Natural killer cell (primary cell): ENCODE measurements at places on chromosomes 2 and 18.

DNA sequence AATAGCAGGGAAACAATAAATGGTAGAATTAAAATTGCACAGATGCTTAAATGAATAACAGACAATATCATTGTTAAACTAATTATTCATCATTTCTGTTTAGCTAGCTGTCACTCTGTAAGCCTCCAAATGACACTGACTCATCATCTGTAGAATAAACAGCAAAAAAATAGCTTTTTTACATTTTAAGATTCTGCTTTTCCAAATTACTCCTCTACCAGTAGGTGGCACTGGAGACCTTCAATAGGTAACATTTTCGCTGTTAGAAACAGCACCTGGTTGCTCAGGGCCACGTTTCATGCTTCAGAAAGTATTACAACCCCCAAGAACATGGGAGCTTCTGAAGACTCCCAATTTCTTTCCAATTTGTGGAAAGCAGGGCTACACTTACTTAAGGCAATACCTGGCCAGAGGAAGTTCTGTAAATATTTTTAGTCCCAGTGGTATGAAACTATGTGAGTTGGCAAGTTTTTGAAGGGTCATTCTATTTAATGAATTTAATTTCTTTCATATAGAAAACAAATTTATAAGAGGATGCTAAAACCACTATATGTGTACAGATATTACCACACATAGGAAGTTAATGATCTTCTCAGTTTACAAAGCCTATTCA lies 45.4 kb downstream of the TTN start:
- H3K36me3 ChIP-seq: no peaks in the 10 kb centered on the region
- no peaks in the 10 kb centered on the region for H3K4me1 ChIP-seq
- no peak overlapping the region for H3K4me3 ChIP-seq
- H3K27me3 ChIP-seq: no peaks in the 10 kb centered on the region
- no peak overlapping the region for H3K27ac ChIP-seq

- H3K27ac ChIP-seq: no peak overlapping the region
- no peak for DNase-seq
- no peak overlapping the region for H3K4me3 ChIP-seq
Observed at GRCh38 chr2:41759880-41760279, 287.9 kb upstream of the PKDCC start.

DNA sequence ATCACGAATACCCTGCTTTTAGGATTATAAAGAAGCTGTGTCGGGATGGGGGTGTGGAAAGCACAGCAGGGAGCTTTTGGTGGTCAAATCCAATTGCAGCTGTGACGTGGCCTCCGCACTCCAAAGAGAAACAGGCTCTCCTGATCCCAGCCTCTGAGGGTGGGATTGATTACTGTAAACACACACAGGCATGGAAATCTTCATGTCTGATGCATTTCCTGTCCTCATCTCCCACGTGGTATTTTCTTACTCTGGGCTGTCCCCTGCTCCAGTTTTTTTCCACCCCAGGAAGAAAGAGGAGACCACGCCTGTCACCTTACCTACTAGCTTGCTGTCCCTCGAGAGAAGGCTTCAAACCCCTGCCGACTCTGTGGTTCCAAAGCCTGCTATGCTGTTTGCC lies 22.7 kb downstream of the RNF152 start:
- no peaks in the 10 kb centered on the region for H3K4me1 ChIP-seq
- no peaks in the 10 kb centered on the region for H3K27me3 ChIP-seq
- no peak overlapping the region for H3K4me3 ChIP-seq
- H3K36me3 ChIP-seq: no peaks in the 10 kb centered on the region

DNA sequence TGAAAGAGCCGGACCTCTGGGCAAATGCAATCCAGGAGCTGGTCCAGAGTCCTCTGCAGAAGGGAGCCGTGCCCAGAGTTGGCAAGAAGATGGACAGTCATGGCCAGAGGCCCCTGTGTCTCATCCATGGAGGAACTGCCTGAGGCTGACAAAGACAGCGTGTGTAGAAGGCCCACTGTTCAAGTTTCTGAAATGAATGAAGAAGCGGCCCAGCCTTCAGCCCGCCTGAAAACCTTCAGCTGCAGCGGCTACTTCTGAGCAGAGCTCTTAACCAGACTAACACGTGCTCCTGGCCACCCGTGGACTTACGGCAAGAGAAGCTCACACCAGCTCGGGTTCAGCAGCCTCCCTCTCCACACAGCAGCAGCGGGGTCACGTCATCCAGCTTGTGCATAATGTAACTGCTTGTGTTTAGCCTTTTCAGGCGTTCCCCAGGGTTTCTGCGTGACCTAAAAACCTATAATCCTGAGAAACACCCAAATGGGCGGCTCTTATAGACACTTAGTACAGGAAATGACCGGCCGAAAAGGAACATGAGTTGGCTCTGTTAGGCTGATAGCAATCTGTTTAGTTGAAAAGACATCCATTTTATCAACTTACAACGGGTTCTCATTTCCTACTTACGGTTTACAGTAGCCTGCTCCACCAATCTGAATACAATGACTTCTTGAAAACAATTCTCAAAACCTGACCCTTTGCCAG lies at the start of gene FAM124B:
Gene FAM124B, minus strand, starts transcription at position 467 of the 702 bp plus-strand sequence. Its CDS starts 339 bp downstream, at position 128.
- no peaks in the 10 kb centered on the region for H3K36me3 ChIP-seq
- H3K27ac ChIP-seq: peak within 1 kb of the TSS; percentile 30
- peaks cover 15% of the 10 kb centered on the region for H3K4me1 ChIP-seq
- peak within 1 kb of the TSS; percentile 21 for H3K4me3 ChIP-seq
- no peaks in the 10 kb centered on the region for H3K27me3 ChIP-seq

DNA sequence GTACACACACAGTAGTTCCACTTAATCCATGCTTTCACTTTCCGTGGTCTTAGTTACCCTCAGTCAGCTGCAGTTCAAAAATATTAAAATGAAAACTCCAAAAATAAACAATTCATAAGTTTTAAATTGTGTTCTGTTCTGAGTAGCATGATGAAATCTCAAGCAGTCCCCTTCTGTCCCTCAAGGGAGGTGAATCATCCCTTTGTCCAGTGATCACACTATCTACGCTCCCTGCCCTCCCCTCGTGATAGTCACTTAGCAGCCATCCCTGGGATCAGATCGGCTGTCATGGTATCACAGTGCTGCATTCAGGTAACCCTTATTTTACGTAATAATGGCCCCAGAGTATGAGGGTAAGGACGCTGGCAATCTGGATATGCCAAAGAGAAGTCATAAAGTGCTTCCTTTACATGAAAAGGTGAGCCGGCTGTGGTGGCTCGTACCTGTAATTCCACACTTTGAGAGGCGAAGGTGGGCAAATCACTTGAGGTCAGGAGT lies 5.8 kb upstream of the RTN4 start:
- no peak overlapping the region for H3K27ac ChIP-seq
- H3K4me3 ChIP-seq: no peak overlapping the region
- DNase-seq: no peak
- H3K4me1 ChIP-seq: peaks cover 5% of the 10 kb centered on the region
- H3K36me3 ChIP-seq: no peaks in the 10 kb centered on the region

DNA sequence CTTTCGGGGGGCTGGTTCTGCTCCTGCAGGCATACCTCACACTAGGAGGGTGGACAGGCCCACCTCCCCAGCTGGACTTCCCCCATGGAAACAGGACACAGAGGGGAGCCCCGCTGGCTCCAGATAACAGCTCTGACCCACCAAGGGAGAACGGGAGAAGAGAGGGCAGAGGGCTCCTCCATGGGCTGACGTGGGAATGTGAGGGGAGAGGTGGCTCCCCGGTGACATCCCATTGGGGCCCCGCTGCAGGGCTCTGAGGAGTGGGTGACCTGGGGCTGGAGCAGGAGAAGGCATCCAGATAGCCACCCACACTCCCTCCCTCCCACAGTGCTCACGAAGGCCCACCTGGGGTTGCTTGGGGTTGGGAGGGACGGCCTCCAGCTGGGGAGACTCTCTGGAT lies 45.9 kb downstream of the FBLN7 start:
- H3K27me3 ChIP-seq: peaks cover 3% of the 10 kb centered on the region
- H3K4me1 ChIP-seq: peaks cover 15% of the 10 kb centered on the region
- DNase-seq: no peak
- no peak overlapping the region for H3K27ac ChIP-seq

DNA sequence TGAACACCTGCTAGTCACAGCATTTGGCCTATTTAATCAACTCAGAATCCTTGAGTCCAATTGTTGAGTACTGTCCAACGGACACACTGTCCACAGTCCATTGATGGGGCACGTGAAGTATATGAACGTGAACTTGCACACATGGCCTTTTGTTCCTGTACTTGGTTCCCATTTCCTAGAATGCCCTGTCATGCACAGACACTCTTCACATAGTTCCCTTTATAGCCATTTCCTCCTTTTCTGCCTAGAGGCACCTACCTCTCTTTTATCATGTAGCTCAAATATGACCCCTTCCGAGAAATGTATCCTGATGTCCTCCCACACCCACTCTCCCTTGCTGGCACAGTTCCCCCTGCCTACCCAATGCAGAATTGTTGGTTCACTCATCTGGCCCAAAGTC lies 8.7 kb upstream of the CRYGA start:
- H3K36me3 ChIP-seq: no peaks in the 10 kb centered on the region
- H3K4me3 ChIP-seq: no peak overlapping the region
- H3K27ac ChIP-seq: no peak overlapping the region
- H3K27me3 ChIP-seq: no peaks in the 10 kb centered on the region
- no peak for DNase-seq

- H3K36me3 ChIP-seq: no peaks in the 10 kb centered on the region
- H3K27me3 ChIP-seq: no peaks in the 10 kb centered on the region
- no peak overlapping the region for H3K4me3 ChIP-seq
- no peak overlapping the region for H3K27ac ChIP-seq
- no peaks in the 10 kb centered on the region for H3K4me1 ChIP-seq
- DNase-seq: no peak
Observed at GRCh38 chr2:67997903-67998302, 64.9 kb downstream of the C1D start.

DNA sequence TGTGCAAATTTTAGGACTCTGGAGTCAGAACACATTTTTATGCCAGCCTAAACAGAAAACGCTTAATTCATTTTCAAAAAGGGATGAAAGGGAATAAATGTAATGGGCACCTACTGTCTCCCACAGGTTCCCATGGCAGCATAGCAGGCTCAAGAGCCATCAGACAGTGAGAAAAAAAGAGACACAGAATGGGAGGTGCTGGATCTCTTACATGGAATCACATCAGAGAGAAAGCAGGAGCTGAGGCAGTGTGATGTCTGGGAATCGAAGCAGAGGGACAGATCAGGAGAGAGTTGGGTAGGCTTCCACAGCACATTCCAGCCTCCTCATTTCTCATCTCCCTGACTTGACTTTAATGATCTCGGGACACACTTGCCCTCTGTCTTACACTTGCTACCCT lies 684.3 kb downstream of the KCNJ3 start:
- no peaks in the 10 kb centered on the region for H3K36me3 ChIP-seq
- H3K4me1 ChIP-seq: no peaks in the 10 kb centered on the region
- H3K27ac ChIP-seq: no peak overlapping the region
- H3K27me3 ChIP-seq: no peaks in the 10 kb centered on the region
- DNase-seq: no peak

GRCh38 chr2:239024226-239024625 lies 176.3 kb downstream of the TWIST2 start:
- H3K27me3 ChIP-seq: no peaks in the 10 kb centered on the region
- no peaks in the 10 kb centered on the region for H3K36me3 ChIP-seq
- H3K4me3 ChIP-seq: no peak overlapping the region
- no peak overlapping the region for H3K27ac ChIP-seq
- no peak for DNase-seq

DNA sequence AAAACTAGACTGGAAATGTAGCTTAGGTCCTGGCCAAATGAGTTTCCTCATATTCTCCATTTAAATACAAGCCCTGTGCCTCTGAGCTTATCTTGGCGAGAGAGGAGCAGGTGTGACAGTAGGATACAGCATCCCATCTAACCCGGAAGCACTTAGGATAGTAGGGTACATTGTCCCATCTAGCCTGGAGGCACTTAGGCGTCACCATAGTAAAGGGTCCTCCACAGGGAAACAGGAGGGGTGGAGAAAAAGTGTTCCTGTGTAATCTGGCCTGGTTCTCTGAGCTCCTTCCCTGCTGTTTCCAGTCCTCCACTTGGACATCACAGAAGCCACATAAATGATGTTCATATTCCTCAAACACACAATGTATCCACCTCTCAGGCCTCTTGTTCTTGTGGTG lies 301.4 kb downstream of the GALR1 start:
- H3K27ac ChIP-seq: no peak overlapping the region
- H3K36me3 ChIP-seq: no peaks in the 10 kb centered on the region
- H3K4me3 ChIP-seq: no peak overlapping the region

- no peaks in the 10 kb centered on the region for H3K27me3 ChIP-seq
- H3K27ac ChIP-seq: no peak overlapping the region
- no peak overlapping the region for H3K4me3 ChIP-seq
- peaks cover 3% of the 10 kb centered on the region for H3K4me1 ChIP-seq
- H3K36me3 ChIP-seq: peaks cover 29% of the 10 kb centered on the region
Observed at GRCh38 chr18:70019991-70020390, 72.3 kb upstream of the CD226 start.

DNA sequence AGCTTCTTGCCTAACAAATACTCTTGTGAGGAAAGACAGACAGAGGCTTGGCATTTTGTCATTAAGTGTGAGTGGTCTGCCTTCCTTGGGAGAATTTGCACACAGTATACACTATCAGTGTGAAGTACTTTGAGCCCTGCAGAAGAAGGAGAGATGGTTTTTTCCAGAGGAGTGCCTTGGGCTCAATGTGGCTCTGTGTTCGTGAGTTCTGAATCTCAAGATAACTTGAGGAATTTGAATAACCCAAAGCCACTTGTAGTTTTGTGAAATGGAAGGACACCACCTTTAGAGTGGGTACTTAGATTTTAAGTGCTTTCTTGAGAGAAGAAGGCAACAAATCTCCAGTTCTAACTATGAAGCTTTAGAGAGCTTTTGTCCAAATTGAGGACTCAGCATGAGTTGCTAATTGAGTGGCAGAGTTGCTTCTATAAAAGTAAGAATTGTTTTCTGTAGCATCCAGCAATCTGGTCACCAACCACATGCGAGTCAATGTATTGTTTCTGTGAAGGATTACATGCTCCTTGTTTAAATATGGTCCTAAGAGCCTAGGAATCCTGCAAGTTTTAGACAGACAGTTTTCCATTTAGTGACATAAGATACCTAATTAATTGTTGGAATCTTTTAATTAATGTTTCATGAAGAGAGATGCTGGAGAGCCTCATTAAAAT lies 68.3 kb downstream of the BABAM2 start:
- H3K27ac ChIP-seq: no peak overlapping the region
- no peak overlapping the region for H3K4me3 ChIP-seq
- DNase-seq: no peak
- H3K36me3 ChIP-seq: no peaks in the 10 kb centered on the region
- H3K27me3 ChIP-seq: no peaks in the 10 kb centered on the region
- peaks cover 23% of the 10 kb centered on the region for H3K4me1 ChIP-seq
